ENCODE measurements at places on chromosomes 6 and 20.
A peak's percentile ranks its signal among the peaks of the same experiment; 100 is the strongest.

- no peak for DNase-seq
Measured at GRCh38 chr20:60332523-60332922, 374.3 kb downstream of the CDH26 start.

DNA sequence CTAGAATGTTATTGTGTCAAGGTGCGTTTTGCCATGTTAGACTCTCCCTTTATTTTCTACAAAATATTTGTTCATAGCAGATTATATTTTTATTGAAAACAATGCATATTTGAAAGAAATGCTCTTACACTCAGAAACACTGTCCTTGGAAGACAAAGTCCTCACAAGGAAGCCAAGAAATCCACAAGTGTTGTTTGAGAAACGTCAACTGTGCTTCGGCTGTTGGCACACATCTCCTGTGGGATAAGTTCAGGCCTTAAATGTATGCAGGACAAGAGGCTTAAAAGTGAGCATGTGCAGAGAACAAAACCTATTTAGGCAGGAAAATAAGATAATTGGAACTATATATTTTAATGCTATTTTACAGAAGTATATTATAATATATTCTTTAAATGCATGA lies 9.5 kb upstream of the THBD start:
- no peak for DNase-seq

DNA sequence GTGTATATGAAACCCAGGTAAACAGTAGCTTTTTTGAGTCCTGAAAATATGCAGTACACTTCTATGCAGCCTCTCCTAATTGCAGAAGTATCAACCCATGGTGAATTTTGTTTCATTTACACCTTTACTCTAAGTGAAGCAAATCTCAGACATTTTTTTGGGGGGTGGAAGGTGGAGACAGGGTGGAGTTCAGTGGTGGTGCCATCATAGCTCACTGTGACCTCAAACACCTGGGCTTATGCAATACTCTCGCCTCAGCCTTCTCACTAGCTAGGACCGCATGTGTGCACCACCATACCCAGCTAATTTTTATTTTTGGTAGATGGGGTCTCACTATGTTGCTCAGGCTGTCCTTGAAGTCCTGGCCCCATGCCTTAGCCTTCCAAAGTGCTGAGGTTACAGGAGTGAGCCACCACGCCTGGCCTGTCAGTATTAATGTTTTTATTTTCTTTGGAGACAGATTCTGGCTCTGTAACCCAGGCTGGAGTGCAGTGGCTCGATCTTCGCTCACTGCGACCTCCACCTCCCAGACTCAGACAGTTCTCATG lies 80.3 kb downstream of the JARID2 start:
- DNase-seq: no peak

DNA sequence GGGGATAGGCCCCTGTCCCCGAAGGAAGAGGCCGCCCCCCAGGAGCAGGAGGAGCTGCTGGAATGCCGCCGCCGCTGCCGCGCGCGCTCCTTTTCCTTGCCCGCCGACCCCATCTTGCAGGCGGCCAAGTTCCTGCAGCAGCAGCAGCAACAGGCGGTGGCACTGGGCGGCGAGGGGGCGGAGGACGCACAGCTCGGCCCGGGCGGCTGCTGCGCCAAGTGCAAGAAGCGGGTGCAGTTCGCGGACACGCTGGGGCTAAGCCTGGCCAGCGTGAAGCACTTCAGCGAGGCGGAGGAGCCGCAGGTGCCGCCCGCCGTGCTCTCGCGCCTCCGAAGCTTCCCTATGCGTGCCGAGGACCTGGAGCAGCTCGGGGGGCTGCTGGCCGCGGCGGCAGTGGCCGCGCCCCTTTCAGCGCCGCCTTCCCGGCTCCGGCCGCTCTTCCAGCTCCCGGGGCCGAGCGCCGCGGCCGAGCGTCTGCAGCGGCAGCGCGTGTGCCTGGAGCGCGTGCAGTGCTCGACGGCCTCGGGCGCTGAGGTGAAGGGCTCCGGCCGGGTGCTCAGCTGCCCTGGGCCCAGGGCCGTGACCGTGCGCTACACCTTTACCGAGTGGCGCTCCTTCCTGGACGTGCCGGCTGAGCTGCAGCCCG lies 630 bp downstream of the PPP1R3G start:
- peak; percentile 69 for DNase-seq

DNA sequence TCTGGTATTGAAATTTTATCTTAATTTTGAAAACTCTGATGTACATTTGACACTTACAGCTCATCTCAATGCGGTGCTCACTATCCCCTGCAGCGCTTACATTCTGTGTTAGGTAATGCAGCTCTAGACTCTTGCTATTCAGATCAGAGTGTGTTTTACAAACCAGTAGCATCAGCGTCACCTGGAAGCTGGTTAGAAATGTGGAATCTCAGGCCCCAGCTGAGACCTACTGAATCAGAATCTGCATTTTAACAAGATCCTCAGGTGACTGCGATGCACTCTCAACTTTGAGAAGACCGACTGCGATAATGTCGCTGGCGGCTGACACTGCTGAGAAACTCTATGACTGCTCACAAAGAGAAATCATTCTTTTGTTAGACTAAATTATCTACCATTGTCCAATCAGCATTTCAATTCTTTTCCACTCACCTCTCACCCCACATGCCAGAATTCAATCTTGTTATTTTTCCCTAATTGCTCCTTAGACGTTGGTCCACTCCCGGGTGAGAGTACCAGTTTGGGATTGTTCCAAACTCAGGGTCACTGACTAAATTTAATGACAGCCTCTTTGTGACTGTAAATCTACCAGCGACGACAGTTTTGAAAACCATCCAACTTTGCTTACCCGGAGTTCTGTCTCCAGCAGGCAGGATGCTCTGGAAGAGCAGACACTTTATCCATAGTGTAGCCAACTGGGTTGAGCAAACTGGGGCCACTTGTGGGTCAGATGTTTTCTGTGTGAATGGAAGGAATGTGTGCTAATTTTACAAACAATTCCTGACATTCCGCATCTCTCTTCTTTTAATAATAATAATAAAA lies 140.1 kb upstream of the BTBD3 start:
- DNase-seq: no peak

Data from iPS-NIHi11 (cell line).